ENCODE measurements at places on chromosomes 4 and X. TPM values are rescaled to one million over a fixed set of nuclear protein-coding genes. Genes with fewer than 3 reads are reported as not detected.

TSPAN6 gene
- 0.17 TPM for total RNA-seq

UGT2A1 gene
- not detected for total RNA-seq

SNX12 gene
- total RNA-seq, result 38.7 TPM

GSX2 gene
- not detected for total RNA-seq

GK2 gene
- not detected for total RNA-seq

CXXC4 gene
- 0.11 TPM for total RNA-seq

DNA sequence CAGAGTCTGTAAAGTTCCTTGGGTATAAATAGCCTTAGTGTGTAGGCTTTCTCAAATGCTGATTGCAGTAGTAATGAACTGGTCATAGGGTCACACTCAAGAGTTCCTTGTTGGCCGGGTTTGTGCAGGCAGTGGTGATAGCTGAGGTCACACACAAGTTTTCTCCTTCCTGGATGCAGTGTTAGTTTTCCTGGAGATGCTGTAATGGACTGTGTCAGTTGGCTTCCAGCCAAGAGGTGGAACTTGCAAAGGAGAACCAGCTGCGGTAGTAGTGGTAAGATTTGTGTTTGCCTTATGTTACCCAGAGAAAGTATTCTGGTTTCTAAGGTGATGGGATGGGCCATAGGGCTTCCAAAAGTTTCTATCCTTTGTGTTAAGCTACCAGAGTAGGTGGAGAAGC lies 409.8 kb upstream of the FRG1 start:
- DNase-seq, result no peak
- H3K27me3 ChIP-seq, result no peaks in the 10 kb centered on the region
- no peaks in the 10 kb centered on the region for H3K4me1 ChIP-seq
- no peak overlapping the region for H3K4me3 ChIP-seq
- H3K36me3 ChIP-seq, result no peaks in the 10 kb centered on the region

DNA sequence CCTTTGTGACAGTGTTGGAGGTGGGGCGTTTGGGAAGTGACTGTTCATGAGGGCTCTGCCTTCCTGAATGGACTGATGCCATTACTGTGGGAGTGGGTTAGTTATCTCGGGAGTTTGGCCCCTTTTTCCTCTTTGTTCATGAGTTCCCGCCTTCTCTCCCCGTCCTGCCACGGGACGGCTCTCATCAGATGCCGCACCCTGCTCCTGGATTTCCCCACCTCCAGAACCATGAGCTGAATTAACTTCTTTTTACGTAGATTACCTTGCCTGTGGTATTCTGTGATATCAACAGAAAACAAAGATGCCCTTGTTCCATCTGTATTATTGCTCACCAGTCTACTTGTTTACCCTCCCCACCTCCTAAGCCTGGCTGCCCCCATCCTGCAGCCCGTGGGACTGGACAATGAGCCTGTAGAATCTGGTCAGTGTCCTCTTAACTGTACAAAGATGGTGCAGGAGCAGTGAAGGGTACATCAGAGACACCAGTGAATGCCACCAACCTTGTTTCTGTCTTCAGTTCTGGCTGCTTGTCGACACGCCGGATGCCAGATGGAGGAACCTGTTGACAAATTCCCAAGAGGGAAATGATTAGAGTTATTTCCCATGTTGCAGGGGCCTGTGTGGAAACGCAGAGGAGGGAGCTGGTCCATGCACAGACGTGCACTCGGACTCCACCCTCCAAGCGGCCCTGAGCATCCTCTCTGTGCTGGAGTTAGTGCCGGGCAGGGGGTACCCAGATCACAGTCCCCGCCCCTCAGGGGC lies 104.7 kb downstream of the ABLIM2 start:
- H3K36me3 ChIP-seq, result no peaks in the 10 kb centered on the region
- H3K27ac ChIP-seq, result no peak overlapping the region
- DNase-seq, result no peak
- H3K4me3 ChIP-seq, result no peak overlapping the region

DNA sequence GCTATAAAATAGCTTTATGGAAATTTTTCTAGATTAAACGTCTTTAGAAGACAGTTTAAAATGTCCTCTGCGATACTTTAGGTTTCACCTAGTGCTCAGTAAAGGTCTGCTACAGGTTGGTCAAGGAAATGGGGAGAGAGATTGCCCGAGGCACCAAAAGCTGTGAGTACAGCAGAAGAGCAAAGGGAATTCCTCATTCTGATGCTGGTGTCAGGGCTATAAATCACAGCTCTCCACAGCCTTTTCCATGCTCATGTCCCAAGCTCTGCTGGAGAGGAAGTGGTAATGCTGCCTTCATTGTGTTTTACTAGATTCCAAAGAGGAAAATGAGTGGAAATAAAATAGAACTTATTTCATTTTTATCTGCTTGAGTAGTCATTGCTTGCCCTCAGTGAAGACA lies 2060.4 kb downstream of the ARAP2 start:
- DNase-seq, result no peak
- no peaks in the 10 kb centered on the region for H3K36me3 ChIP-seq
- no peak overlapping the region for H3K4me3 ChIP-seq
- H3K27ac ChIP-seq, result no peak overlapping the region

DNA sequence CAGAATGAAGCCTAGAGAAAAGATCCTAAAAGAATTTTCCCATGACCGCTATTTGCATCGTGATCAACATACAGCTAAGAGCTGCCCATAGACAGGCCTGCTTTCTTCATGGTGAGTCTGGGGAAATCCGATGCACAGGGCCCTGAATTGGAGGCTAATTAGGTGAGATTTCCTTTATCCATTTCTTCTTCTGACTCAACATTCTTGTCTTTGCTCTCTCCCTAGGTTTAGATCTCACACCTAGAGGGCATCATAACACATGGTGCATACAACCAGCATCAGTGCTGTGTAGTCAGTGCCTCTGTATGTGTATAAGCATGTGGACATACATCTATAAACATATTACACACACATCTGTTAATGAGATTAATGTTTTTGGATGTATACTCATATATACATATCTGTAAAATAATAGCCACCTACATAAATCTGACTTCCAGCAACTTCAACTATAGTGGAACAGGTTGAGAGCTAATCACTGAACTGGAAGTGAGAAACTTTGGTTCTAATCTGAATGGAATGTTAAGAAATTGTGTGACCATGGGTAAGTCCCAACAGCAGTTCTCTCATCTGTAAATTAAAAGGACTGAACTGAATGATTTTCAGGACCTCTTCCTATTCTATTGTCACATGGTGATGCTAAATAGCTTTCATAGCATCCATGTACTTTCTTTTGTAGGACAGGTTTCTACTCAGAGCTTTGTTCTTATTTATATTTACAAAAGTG lies 17.5 kb downstream of the GATB start:
- H3K36me3 ChIP-seq, result peaks cover 10% of the 10 kb centered on the region
- no peak for DNase-seq
- no peak overlapping the region for H3K4me3 ChIP-seq
- no peak overlapping the region for H3K27ac ChIP-seq

GRCh38 chr4:137203601-137204000 lies 328.7 kb downstream of the PCDH18 start:
- no peaks in the 10 kb centered on the region for H3K4me1 ChIP-seq
- DNase-seq, result no peak
- no peaks in the 10 kb centered on the region for H3K27me3 ChIP-seq
- no peak overlapping the region for H3K27ac ChIP-seq
- no peak overlapping the region for H3K4me3 ChIP-seq

- H3K4me3 ChIP-seq, result no peak overlapping the region
- H3K27ac ChIP-seq, result no peak overlapping the region
- DNase-seq, result no peak
- H3K36me3 ChIP-seq, result no peaks in the 10 kb centered on the region
- H3K4me1 ChIP-seq, result peaks cover 10% of the 10 kb centered on the region
Measured at GRCh38 chr4:173218411-173219125, 50.0 kb downstream of the GALNT7 start.

DNA sequence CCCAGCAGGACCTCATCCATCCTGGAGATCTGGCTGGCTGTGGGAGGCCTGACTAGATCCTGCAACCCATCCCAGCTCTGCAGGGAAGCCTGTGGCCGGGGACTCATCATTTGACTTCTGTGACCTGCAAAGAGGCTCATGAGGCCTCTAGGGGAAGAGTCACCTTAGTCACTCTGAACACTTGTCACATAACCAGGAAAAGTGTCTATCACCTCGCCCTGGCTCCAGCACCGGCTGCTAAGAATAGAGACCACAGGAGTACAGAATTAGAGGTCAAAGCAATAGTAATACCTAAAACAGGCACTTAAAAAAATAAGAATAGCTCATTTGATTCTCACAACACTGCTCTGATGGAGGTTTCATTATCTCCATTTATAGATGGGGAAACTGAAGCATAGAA lies 3.8 kb upstream of the NSG1 start:
- peaks cover 27% of the 10 kb centered on the region for H3K27me3 ChIP-seq
- H3K36me3 ChIP-seq, result no peaks in the 10 kb centered on the region
- peaks cover 1% of the 10 kb centered on the region for H3K4me1 ChIP-seq
- H3K27ac ChIP-seq, result no peak overlapping the region

DNA sequence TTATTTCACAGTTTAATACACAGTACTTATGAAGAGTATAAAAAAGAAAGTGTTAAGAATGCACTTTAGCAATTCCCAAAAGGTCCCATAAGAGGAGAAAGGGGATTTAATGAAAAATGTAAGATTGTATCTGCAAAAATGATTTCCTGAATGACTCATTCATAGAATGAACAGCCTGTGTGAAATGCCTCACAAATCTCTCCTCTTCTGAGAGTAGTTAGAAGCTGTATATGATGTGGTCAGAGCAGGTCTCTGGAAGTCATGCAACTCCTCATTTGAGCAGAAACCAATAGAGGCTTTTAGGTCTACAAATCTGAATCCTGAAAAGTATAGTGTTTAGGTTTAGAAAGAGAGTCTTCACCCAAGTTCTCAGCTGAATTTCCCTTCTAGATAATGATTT lies 381.3 kb upstream of the INTU start:
- H3K27me3 ChIP-seq, result no peaks in the 10 kb centered on the region
- no peak overlapping the region for H3K27ac ChIP-seq
- DNase-seq, result no peak
- no peak overlapping the region for H3K4me3 ChIP-seq
